Stimulated activated naive CD4-positive, alpha-beta T cell treated with Interleukin-2 at 50 U/mL for 16 hours (primary cell): ENCODE measurements at places on chromosomes 12 and 14.

DNA sequence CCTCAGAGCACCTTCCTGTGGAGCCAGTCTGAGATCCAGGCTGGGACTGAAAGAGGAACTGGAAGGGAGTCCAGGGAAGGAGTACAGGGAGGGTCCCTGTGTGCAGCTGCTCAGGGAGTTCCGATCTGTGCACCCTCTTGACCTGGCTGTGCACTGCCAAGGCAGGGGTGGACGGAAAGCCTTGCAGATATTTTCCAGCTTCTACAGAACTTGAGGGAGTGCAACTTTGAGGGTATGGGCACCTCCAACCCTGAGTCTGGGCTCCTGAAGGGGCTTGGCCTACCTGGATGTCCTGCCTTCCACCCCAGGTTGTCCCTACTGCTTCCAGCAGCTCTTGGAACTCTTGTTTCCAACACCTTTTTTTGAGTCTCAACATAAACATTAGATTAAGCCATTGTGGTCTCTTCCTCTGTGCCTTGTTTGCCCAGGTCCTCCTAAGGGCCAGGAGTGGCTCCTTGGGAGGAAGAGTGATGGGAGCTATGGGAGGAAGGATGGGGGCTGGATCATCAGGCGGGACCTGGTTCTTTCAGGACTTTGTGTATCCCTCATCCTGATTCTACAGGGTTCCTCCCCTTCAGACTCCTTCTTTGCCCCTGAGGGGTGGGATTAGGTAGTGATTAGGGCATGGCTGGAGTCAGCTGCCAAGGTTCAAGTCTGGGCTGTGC is 3.5 kb downstream of the KRT7 start:
- DNase-seq, result no peak

DNA sequence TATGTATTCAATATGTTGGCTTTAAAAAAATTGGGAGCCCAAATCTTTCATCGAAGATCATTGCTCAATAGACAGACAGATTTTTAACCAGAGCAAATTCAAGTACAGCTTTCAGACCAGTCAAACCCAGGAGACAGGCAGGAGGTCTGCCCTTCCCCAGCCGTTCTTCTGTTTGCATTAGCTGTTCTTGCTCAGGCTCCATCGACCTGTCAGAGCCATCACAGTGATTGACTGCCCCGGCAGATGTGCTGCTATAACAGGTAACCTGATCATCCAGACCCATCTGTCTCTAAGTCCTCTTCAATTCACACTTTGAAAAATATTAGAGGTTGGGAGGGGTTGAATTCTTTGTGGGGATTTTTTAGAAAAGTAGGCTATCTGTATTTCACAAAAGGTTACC is 453.5 kb downstream of the FOXG1 start:
- no peak for DNase-seq

DNA sequence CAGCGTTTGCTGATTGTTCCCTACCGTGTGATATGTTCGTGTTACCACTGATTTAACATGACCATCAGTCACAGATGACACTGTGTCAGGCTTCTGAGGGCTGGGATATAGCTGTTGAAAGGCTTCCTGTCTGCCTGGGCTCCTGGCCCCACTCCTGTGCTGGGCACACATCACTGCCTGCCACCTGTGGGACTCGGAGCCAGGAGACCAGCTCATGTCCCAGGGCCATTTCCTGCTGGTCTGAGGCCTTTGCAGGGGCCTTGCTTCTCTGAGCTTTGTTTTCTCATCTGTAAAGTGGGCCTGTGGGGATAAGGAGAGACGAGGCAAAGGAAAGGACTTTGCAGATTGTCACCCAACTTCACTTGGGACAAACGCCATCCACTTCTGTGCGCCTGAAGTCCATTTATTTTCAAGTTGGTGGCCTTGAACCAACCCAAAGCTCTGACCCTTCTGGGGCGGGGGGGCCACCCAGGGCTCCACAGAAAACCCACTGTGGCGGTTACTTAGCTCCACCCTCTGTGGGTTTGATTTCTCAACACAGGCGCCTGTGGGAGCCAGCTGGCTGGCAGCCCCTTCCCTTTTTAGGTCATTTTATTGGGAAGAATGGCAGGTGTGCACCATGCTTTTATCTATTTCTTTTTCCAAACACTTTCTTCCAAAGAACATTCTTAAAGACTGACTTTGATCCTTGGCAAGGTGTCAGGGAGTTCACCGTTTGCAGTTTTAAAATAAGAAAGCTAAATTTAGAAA is 54.1 kb downstream of the BEGAIN start:
- DNase-seq, result no peak

DNA sequence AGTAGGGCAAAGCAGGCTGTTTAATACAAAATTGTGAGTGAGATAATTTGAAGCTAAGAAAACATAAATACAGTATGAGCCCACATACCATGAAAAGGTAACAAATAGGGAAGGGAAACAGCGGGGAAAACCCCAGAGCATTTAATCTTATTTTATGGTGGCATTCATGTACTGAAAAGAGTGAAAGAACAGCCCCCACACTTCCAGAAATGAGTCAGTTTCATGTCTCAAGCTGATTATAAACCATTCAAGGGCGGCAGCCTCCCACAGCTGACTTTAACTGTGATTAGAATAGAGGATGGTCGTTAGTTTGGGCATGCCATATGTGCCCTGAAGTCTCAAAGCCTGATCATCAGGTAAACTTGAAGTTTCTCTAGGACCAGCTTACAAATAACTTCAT is 64.5 kb downstream of the FOXG1 start:
- DNase-seq, result no peak

GRCh38 chr12:112828541-112828940 is 37.0 kb downstream of the RPH3A start:
- DNase-seq, result no peak

GRCh38 chr12:131752451-131752850 is 41.6 kb downstream of the SFSWAP start:
- no peak for DNase-seq

DNA sequence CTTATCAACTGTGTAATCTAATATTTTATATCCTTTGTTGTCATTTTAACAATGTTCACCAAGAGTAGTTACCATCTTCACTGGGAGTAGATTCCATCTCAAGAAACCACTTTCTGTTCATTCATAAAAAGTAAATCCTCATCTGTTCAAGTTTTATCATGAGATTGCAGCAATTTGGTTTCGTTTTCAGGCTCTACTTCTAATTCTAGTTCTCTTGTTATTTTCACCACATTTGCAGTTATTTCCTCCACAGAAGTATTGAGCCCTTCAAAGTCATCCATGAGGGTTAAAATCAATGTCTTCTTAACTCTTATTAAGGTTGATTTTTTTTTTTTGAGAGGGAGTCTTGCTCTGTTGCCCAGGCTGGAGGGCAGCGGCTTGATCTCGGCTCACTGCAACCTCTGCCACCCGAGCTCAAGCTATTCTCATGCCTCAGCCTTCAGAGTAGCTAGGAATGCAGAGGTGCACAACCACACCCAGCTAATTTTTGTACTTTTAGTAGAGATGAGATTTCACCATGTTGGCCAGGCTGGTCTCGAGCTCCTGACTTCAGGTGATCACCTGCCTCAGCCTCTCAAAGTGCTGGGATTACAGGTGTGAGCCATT is 276.6 kb downstream of the ACSS3 start:
- no peak for DNase-seq

GRCh38 chr12:129550353-129550752 is 353.5 kb downstream of the TMEM132D start:
- DNase-seq, result no peak

GRCh38 chr12:70982991-70983390 is 62.5 kb upstream of the PTPRR start:
- no peak for DNase-seq

GRCh38 chr14:87566991-87567390 is 426.0 kb downstream of the GALC start:
- DNase-seq, result no peak

DNA sequence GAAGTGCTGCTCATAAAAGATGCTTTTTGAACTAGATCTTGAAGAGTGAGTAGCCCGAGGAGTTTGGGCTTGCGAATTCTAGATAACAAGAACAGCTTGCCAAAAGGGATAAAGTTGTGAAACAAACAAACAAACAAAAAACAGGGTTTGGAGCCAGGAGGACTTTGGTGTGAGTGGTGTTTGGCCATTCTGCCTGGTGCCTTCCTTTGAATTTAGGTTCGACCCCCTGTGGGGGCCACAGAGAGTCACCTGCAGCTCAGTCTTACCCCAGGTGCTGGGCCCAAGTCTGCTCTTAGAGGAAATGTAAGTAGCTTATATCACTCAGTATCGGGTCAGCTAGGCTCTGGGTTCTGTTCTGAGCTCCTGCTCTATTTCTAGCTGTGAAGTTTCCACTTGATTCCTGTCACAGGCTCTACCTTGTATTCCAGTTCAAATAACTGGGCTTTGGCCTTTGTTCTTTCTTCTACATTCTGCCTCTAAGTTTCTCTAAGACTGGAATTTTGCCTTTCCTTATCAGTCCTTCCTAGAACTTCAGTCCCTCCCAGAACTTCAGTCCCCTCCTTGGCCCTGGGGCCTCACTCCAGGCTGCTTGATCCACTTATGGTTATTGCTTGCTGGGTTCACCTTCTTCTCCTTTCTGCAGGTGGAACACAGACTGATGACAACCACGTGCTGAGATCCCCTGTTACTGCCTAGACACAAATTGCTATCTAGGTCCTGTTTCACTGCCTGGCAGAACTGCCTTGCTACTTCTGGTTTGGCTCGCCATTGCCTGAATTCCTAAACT is 20.5 kb upstream of the DUSP6 start:
- DNase-seq, result no peak

DNA sequence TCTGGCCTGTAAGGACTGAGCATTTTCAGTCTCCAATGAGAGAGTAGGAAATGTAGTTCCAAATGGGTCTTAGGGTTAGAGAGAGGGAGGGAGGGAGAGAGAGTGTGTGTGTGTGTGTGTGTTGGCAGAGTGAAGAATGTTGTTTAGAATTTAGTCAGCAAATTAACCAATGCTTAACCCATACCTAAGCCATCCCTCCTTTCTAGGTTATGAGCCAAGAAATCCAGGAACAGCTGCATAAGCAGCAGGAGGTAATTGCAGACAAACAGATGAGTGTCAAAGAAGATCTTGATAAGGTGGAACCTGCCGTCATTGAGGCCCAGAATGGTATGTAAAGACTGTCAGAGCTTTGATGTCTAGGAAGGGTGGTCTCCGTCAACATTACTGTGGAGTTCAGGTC is 56.9 kb downstream of the HSP90AA1 start:
- DNase-seq, result no peak
